Foreskin fibroblast (primary cell): ENCODE measurements at places on chromosomes 6 and 20.

- DNase-seq = peak; percentile 58
Observed at GRCh38 chr6:149642829-149643580, 5.5 kb downstream of the KATNA1 start.

DNA sequence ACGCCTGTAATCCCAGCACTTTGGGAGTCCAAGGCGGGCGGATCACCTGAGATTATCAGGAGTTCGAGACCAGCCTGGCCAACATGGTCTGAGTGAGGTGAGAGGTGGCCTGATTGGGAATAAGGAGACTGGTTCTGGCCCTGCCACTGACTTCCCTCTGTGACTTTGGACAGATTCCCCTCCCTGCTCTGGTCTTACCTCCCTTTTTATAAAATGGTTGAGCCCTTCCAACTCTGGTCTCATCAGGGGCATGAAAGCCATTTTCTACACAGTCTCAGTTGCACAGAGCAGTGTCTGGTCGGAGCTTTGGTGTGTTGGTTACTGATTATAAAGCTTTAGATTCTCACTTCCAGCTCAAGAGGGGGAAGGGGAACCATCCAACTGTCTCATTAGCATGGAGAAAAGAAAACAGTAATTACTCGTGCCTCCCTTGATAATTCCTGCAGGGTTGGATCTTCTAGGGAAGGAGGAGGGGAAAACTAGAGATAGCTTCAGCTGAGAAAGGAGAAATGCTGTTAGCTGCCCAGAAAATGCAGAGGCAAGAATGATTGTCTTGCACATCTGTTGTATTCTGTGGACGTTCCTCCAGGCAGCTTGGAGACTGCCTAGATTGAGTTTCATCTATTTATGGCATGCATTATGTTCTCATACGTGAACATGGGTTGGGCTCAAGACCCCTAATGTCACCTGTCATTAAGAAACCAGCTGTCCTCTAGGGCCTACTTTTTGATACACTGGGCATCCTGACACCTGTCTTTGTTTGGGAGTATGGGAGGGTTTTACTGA lies 30.4 kb downstream of the RALY start:
- DNase-seq = no peak

- no peak for DNase-seq
Observed at GRCh38 chr6:161639772-161640171, 365.9 kb upstream of the AGPAT4 start.

DNA sequence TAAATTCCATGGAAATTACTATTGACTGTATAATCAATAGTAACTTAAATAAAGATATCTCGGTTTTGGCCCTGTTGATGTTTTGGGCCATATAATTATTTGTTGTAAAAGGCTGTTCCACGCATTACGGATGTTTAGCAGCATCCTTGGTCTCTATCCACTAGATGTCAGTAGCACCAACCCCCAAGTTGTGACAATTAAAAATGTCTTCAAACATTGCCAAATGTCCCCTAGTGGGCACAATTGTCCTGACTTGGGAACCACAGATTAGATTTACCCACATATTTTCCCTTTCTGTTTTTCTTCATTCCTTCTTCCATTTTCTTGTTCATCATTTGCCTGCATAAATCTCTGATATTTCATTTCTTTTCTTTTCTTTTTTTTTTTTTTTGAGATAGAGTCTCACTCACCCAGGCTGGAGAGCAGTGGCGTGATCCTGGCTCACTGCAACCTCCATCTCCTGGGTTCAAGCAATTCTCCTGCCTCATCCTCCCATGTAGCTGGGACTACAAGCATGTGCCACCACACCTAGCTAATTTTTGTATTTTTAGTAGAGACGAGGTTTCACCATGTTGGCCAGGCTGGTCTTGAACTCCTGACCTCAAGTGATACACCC lies 13.6 kb upstream of the WFDC8 start:
- peak; percentile 58 for DNase-seq
